ENCODE measurements at places on chromosomes 4 and X.

- no peak for DNase-seq
Measured at GRCh38 chr4:86558797-86559196, 35.3 kb upstream of the PTPN13 start.

DNA sequence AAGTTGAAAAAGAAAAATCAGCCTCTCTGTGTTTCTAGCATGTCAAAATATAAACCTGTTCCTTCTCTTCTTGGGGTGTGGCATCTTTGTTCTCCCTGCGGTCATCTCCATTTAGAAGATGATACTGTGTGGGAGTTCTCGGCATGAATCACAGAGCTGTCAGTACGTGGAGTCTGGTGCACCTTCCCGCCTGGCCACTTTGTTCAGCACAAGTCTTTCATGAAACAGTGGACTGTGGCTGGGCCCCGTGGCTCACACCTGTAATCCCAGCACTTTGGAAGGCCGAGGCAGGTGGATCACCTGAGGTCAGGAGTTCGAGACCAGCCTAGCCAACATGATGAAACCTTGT lies 166.5 kb downstream of the MAML3 start:
- DNase-seq: no peak

DNA sequence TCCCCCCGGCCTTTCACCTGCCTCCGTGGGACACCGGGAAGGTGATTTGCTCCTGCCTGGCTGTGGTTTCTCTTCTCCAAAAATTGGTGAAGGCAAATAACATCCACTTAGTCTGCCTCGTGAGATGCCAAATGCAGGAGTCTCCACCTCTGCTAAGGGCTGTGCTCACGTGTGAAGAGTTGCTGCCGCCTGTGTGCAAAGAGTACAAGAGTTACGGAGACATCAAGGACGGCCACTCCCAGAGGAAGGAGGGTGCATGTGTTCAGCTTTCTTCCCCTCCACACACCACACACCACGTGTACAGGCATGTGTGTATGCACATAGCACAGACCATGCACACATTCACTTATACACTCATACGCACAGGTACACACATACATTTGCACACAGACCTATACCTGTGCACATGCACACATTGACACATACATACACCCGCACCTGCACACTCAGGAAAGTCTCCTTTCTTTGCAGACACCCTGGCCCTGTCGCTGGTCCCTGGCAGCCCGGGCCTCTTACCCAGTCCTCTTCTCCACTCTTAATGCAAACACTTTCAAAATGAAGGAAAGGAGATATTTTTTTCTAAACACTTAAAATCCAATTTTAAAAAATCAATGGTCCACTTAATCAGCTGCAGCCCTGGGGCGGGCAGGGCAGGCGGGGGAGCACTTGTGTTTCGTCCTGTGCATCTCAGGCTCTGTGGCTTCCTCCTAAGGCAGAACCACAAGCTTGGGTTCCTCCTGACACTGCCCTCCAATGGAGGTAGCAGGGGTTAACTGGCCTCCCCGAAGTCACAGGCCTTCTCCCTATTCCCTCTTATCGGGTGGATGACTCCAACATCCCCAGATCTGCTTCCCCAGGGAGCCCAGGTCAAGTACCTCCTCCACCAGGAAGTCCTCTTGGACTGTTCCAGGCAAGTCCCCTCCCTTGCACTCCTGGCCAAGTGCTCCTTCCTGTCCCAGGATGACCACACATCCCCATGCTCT lies 103.0 kb downstream of the CPZ start:
- no peak for DNase-seq

GRCh38 chr4:77800483-77801259 lies 18.5 kb downstream of the CNOT6L start:
- DNase-seq: no peak

DNA sequence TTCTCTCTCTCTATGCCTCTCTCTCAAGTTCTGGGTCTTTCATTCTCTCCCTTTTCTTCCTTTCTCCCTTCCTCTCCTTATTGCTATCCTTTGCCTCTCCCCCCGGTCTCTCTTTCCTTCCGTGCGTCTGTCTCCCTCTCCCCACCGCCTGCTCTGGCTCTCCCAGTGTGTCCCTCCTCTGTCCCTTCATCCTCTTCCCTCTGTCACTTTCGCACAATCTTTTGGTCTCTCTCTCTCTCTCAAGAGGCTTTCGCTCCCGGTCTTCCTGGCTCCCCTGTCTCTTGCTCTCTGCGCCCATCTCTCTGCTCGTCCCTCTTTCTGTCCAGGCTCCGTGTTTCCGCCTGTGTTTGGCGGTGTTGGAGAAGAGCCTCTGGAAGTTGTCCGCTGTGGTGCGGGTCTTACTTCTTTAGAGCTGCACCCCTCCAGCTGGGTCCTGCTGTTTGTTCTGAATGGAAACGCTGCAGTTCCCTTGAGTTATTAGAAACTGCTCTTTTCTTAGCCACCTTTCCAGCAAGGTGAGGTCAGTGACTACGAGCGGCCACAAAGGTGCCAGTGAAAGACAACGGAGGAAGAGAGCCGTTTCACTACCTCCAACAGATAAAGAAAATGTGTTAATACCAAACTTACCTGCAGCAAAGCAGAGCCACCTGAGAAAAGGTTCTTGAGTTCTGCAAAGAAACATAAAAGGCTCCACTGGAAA lies 1.1 kb downstream of the BMPR1B start:
- DNase-seq: no peak

GRCh38 chrX:48025561-48025960 lies 18.8 kb downstream of the SPACA5 start:
- DNase-seq: no peak

GRCh38 chr4:142901166-142901662 lies 55.1 kb upstream of the INPP4B start:
- DNase-seq: no peak

- no peak for DNase-seq
Measured at GRCh38 chr4:44056721-44057151, 391.9 kb downstream of the KCTD8 start.

DNA sequence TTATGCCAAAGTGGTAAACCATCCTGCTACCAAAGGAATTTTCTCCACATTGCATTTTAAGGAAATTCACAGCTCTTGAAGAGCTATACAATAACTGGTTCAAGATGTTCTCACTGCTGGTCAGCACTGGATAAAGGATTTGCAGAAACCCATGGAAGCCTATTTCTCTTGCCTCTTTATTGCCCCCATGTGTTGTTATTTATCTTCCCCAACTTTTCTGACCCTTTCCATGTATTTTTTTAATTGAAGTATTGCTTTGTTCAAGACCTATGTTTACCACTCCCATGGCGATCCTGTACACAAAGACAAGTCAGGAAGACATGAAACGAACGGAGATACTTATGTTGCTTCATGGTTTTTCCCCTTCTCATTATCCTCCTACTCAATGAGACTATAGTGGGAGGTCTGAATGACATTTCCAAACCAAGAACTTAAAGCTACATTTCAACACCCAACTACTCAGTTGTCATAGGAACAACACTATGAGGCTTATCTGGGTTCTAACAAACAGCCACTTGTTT lies 566.4 kb upstream of the DIPK2B start:
- no peak for DNase-seq

DNA sequence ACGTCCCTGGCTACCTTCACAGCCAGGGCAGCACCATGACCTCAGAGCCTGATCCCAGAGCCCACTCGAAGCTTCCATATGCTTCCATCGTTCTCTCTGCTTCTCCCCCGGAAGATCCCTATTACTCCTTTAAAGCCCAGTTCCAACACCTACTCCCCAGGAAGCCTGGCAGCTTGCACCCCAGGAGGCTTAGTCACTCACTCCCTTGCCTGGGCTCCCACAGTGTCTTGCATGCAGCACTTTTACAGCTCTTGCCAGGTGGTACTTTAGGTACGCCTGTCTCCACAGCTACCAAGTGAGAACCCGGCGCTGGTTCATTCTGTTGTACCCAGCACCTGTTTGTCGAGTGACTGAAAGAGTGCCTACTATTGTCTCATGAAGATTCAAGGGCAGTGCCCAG lies 24.5 kb upstream of the MAMLD1 start:
- DNase-seq: no peak

Data from progenitor cell of endocrine pancreas (in vitro differentiated cells).